ENCODE measurements at places on chromosomes 4 and X.
A peak's percentile ranks its signal among the peaks of the same experiment; 100 is the strongest.

- no peak for DNase-seq
Measured at GRCh38 chr4:80173841-80174240, 23.5 kb upstream of the PRDM8 start.

GRCh38 chr4:108360754-108361445 is 192.2 kb upstream of the LEF1 start:
- DNase-seq: peak; percentile 12

GRCh38 chr4:81032771-81033684 is 2.5 kb downstream of the BMP3 start:
- DNase-seq: no peak

GRCh38 chr4:143184217-143184502 is 557 bp upstream of the USP38 start:
- DNase-seq: peak; percentile 74

- no peak for DNase-seq
Measured at GRCh38 chr4:5809216-5809776, 83.6 kb downstream of the CRMP1 start.

DNA sequence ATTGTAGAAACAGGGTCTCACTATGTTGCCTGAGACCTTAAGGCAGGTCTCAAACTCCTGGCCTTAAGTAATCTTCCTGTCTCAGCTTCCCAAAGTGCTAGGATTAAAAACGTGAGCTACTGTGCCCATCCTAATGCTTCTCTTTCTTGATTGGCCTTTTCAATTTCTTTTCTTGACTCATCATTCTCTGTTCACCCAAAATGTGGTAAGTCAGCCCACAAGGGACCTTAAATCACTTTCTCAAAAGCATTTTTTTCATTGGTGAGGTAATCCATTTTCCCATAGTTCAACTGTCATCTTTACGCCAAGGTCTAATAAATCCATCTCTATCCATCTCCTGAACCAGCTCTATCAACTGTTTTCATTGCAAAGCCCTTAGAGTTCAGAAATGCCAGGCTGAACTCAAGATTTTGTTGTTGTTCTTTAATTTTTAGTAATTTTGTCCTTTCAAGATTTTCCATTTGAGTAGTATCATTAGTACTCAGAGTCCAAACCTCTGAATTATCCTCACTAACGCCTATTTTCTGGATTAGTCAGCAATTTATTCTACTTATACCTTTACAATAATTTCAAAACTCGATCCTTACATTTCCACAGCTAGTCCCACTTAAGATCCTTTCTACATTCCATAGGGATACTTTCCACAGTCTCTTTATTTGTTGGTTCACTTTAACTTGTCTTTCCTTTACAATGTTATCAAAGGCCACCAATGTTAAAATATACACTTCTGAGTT is 528.6 kb downstream of the IL15 start:
- DNase-seq: no peak

DNA sequence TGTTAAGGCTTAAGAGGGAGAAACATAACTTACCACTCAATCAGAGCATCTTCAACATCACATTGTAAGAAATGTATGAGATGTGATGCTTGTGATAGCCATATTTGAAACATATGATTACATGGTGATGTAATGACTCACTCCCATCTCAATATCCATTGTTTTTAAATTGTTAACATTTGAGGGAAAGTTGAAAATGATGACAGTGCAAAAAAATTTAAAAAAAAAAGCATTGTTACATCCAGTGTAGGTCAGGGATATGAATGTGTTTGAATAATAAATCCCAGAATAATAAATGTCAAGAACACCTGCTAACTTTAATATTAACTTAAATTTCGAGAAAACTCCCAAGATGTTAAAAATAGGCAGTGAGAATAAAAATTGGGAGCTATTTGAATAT is 6.4 kb upstream of the CCSER1 start:
- no peak for DNase-seq

GRCh38 chr4:125434136-125434535 is 119.4 kb downstream of the FAT4 start:
- no peak for DNase-seq

GRCh38 chr4:1595789-1596325 is 88.3 kb downstream of the FAM53A start:
- DNase-seq: no peak

DNA sequence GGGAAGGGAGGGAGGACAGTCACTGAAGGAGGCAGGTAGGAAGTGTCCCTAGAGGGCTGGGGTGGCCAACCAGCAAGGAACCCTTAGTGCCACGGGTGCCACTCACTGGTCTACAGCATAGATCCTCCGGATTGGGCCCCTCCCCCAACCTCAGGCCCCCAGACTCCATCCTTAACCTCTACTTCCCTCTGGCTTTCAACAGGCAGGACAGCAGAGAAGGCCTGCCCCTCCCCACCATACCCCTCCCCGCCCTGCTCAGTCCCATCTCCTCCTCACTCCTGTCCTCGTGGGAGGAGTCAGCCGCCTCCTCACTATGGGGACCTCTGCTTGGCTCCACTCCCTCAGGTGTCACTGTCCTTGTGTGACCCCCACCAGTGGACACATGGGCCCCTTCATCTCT is 77.7 kb upstream of the PSAPL1 start:
- DNase-seq: no peak

DNA sequence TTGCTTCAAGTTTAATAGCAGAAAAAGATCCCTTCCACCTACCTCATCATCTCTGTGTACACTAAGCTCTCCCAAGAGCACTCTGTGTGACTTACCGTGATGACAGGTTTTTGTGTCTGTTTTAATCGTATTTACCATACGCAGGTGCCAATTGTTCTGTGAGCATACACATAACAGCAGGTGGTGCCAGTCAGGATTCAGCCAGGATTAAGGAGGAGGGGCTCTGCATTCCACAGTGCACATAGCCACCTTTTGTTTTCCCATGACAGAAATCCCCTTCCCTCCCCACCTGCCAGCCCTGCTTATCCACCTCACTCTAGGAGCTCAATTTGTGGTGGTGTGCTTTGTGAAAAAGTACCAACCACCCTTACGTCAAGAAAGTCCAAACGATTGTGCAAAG is 14.8 kb downstream of the ANK2 start:
- DNase-seq: no peak

GRCh38 chr4:98506462-98507132 is 151.8 kb downstream of the TSPAN5 start:
- DNase-seq: no peak

- no peak for DNase-seq
Measured at GRCh38 chrX:70289168-70289792, 447 bp downstream of the PDZD11 start.

- no peak for DNase-seq
Measured at GRCh38 chr4:89674876-89675459, 162.0 kb downstream of the SNCA start.

DNA sequence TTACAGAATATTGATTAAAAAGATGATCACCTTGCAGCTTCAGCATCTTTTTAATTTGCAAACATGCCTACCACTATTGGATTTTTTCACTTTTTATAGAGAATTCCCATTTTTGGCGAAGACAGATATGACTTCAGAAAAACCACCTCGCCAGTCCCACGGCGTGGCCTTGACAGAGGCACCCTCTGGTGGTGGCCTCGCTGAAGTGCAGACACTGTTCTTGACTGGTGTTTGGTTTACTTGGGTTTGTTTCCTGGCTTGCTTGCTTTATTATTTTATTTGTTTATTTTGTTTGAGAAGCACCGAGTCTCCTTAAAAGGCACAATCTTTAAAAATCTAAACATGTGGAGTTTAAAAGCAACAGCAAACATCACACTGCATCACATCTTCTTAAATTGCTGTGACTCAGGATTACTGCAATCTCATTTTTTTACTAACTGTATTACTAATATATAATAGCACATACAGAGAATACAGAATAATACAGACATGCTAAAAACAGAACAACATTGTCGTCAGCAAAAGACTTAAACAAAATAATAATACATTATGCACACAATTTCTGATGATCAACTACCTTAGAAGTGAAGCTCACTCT is 13.1 kb upstream of the AMTN start:
- peak; percentile 63 for DNase-seq

- DNase-seq: no peak
Measured at GRCh38 chr4:143225167-143225566, 40.5 kb downstream of the USP38 start.

All from pons (tissue), 1 donor.